ENCODE measurements at places on chromosomes 13 and 19.

DNA sequence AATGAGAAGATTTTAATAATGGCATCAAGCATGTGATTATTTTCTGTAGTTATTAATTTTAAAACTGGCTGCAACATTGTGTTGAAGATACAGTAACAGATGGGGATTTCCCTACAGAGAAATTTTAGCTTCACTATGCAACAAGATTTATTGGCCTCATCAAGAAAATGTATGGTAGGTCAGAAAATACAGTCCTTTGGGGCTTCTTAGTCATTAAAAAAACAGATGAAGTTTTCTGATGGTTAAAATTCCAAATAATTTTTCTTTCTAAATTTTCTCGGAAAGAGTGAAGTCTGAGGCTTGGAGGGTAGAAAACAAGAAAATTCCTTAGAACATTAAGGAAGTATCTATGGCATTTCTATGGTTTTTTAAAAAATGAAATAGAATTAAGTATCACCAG lies 1790.8 kb upstream of the PCDH20 start:
- DNase-seq = no peak

DNA sequence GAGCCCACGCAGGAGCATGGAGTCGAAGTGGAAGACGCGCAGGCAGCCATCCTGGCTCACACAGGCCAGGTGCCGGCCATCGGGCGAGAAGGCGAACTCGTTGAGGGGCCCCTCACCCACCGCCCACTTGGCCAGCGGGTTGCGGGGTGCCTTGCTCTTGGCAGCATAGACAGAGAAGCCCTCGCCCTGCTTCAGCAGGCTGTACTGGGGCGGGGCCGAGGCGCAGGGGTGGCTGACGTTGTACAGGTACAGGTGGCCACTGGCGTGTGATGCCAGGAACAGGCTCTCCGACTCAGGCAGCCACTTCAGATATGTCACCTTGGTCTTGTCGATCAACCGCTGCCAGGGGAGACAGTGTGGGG lies 4.2 kb upstream of the DMPK start:
- no peak for DNase-seq

DNA sequence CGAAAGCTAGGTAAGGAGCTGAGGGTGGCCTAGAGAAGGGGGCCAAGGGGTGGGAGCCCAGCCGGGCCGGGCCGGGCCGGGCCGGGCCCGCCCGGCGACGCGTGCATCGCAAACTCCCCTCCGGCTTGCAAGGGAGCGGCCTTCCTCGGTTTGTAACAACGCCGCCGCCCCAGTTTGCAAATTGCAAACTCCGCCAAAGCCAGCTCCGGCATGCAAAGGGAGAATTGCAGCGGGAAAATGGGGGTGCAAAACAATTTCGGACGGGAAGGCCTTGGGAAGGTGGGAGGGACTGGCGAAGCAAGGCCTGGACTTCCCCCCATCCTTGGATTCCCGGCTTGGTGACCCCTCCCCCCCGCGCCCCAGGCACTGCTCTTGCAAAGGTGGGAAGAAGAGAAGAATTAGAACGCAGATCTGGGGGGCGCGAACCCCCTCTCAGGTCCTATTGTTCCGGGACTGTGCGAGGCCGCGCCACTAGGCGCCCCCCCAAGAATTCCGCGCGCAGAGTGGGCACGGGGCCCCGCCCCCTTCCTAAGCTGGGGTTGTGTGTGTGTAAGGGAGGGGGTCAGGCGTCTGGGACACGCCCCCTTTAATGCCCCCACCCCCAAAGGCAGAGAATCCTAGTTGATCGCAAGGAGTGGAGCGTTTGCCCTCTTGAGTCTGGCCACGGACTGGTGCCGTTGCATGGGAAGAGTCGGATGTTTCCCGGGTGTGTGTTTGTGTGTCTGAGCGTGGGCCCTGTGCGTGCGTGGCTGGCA lies 926 bp downstream of the PRR12 start:
- no peak for DNase-seq

- no peak for DNase-seq
Observed at GRCh38 chr13:51834581-51835171, 10.3 kb downstream of the TMEM272 start.

GRCh38 chr19:2045501-2046045 lies 5.5 kb downstream of the MKNK2 start:
- DNase-seq = no peak

DNA sequence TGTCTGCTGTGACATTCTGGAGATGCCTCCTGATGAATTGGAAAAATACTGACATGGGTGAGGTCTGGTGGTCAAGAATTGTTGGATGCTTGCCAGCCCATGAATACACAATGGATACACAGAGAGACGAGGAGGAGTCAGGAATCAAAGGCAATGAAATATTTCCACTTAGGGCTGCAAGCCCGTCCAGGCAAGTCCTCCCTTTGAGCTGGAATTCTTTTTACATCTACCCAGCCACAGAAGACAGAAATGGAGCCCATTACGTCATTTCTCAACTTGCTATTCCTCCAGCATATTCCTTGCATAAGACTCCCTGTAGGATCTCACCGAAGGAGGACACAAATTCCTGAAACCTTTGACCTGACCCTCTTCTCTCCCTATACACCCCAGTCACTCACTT lies 15.7 kb upstream of the IGFL4 start:
- no peak for DNase-seq

GRCh38 chr19:51994048-51994644 lies 7.5 kb upstream of the ZNF350 start:
- DNase-seq = no peak

GRCh38 chr19:6862673-6863078 lies 24.7 kb upstream of the ADGRE1 start:
- DNase-seq = peak; percentile 65

DNA sequence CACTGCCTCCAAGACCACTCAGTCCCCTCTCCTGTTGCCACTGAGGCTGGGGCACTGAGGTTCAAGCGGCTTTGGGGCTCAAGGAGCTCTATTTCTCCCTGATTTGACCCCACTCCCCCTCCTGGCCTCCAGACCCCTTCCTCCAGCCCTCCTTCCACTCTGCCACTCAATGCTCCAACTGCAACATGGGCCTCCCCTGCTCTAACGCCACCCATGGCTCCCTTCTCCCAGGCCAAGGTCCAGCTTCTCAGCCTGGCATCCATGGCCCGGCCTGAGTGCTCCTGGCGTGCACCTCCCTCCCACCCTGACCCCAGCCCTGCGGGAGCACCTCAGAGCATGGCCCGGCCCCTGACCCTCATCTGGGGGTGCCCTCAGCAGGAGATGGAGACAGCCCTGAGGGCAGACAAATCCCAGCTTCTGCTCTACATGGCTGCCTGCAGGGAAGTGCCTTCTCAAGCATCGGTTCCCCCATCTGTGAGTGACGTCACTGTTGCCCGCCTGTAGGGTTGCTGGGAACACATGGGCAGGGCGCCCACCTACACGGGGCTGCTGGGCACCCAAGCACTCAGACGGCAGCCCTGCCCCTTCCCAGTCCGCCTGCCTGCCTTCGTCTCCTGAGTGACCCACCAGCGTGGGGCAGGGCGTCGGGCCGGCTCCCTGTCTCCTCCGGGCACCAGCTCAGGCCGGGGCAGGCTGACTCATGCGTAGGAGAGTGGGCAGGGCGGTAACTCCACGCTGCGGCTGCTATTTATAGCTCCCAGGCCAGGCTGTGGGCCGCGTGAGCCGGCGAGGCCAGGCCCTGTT lies 1.6 kb upstream of the DIRAS1 start:
- no peak for DNase-seq

- DNase-seq = no peak
Observed at GRCh38 chr13:71880753-71881541, 13.9 kb upstream of the DACH1 start.

GRCh38 chr19:11151181-11151580 lies 4.4 kb downstream of the SPC24 start:
- DNase-seq = no peak

- no peak for DNase-seq
Observed at GRCh38 chr19:10126213-10126639, 6.5 kb upstream of the EIF3G start.

- no peak for DNase-seq
Observed at GRCh38 chr13:70634893-70635292, 526.6 kb upstream of the KLHL1 start.

DNA sequence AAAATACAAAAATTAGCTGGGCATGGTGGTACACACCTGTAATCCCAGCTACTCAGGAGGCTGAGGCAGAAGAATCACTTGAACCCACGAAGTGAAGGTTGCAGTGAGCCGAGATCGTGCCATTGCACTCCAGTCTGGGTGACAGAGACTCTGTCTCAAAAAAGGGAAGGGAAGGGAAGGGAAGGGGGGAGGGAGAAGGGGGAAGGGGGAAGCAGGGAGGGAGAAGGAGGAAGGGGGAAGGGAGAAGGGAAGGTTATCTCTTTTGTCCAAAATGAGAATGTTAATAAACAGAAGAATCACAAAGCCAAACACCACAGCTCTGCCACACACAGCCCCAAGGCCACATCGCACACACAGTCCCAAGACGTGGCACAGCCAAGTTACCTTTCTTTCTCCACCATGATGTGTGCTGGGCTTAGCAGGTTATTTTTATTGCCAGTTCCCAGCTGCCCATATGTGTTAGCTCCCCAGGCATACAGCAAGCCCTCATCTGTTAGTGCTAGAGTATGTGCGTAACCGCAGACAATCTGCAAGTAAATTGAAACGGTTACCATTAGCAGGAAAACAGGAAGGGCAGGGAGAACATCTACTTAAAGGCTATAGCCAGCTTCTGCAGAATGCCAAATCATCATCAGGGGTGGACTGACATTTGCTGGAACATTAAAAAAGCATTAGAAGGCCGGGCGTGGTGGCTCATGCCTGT lies 34.3 kb downstream of the RCBTB1 start:
- DNase-seq = no peak

DNA sequence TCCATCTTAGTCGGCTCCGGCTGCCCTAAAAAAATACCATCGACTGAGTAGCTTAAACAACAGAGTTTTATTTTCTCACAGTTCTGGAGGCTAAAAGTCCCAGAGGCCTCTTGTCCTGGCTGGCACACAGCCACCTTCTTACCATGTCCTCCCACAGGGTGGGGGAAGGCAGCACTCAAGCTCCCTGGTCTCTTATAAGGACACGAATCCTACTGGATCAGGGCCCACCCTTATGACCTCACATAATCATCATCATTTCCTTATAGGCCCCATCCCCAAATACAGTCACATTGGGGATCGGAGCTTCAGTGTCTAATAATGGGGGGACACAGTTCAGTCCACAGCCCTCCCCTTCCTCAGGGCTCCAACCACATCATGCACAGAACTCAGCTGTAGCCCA lies 2.6 kb upstream of the TUBA3C start:
- no peak for DNase-seq

DNA sequence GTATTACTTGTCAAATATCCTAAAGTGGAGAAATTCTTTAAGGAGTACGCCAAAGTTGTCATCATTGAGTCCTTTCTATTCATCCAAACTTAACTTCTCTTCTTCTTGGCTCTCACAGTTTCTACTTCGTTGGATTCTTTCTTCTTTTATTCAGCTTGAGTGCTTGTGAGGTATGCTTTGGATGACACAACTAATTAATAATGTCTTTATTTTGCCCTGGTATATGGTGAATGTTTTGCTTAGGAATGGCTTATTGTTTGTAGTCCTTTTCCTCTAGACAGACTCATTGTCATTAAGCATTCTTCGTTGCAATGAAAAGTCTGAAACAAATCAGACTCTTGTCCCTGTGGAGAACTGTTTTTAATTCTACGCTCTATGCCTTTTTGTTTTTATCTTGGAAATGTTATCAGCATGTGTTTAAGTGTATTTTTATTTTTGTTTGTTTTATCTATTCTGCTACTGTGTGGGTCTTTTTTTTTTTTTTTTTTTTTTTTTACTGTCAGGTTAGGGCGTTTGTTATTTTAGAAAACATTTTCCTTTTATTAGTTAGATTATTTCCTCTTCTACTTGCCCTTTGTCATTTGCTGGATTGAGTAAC lies 471.5 kb downstream of the GPC6 start:
- no peak for DNase-seq

DNA sequence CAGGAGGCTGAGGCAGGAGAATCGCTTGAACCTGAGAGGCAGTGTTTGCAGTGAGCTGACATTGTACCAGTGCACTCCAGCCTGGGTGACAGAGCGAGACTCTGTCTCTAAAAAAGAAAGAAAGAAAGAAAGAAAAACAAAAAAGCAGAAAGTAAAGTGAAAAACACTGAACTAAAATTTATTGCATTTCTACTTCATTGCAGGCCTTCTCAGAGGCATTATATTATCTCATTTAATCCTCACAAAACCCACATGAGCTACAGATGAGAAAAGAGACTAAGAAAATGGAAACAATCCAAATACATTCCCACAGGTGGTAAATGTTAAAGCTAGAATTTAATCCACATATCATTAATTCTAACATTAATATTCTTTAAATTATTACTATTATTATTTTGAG lies 147.2 kb upstream of the FREM2 start:
- DNase-seq = no peak

DNA sequence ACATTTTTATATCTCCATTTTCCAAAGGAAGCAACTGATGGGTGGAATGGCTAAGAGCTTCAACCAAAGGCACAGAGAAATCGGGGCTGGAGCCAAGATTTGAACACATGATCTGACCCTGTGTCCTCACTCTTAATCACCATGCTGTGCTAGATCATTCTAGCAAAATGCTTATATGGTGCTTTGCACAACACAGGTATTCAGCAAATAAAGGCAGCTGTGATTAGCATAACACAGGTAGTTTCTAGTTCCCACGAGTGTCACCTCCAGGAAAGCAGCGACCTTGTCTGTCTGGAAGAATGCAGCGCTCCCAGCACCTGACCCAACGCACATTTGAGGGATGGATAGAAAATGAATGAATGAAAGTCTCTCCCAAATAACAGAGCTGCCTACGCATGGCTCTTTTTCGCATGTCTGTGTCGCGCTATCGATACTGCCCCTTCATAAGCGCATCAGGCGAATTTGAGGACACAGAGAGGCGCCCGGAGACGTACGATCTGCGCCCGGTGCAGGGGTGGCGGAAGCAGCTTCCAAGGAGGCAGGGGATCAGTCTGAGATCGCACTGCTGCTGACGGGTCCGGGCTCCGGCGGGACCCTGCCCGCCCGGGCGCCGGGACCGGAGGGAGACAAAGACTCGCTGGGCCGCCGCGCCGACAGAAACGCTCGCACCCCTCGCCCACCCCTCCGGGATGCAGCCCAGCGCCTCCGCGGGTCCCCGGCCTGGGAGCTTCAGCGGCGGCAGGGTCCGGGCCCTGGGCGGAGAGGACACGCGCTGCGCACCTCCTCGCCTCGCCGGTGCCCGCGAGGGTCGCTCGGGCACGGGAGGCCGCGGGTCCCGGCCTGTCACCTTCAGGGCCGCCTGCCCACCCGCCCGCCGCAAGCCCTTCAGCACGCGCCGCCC lies 609 bp downstream of the EPS15L1 start:
- no peak for DNase-seq

GRCh38 chr19:2806736-2807378 lies 12.8 kb upstream of the ZNF554 start:
- no peak for DNase-seq

DNA sequence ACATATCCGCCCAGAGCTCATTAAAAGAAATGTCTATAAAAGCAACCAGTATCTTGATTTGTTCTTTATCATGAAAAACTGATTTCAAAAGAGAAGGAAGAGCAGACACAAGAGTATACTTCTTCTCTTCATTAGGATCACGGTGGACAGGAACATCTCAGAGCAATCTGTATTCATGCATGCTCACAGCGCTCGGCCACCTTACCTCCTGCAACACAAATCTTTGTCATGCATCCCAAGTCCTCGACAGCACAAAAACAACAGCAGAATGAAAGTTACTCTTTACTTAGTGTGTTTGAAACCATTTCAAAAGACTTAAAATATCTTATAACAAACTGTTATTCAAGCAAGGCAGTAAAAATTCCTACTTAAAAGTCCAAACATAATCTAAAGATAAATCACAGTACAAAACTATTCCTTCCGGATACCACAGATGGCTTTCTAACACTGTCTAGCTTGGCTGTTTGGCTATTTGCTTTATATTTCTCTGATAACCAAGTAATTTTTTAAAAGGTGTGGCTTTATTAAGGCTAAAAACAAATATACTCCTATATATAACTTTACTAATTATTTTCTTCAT lies 174.5 kb downstream of the TBC1D4 start:
- DNase-seq = no peak

Data from GM12891 (cell line).